ENCODE measurements at places on chromosomes 2 and 18.

GRCh38 chr18:78494204-78495085, 485.2 kb upstream of the SALL3 start:
- peak; percentile 3 for DNase-seq

DNA sequence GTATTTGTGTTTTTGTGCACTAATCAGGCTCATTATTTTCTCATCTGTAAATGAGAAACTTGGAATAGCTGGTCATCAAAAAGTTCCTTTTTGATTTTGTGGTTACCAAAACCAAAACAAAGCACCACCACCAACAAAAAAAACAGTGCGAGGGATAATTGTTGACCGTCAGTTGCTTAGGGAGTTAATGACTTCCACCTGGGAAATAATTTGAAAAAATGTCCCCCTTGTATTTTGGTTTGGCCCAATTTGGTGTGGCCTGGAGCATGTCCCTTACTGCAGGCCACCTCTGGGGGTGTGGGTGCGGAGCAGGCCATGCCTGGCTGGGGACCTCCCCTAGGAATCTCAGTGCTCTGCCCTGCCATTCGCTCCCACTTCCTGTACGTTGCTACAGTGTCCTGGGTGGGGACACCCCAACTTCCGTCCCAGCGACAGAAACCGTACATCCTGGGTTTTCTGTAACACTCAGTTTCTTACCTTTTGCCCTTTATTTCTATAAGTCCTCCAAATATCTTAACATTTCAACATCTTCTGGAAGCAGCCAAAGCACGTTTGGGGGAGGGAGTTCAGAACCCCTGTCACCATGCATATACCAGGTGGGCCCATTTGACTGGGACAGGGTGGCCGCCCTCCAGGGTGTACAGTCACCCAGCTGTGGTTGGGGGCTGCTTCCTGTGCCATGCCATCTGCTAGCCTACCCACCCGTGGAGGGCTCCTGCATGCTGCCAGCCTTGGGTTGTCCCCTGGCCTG, 31.3 kb downstream of the NCK2 start:
- DNase-seq = peak; percentile 64

- no peak for DNase-seq
These were observed 509.7 kb downstream of the ZEB2 start for GRCh38 chr2:144010096-144010836.

DNA sequence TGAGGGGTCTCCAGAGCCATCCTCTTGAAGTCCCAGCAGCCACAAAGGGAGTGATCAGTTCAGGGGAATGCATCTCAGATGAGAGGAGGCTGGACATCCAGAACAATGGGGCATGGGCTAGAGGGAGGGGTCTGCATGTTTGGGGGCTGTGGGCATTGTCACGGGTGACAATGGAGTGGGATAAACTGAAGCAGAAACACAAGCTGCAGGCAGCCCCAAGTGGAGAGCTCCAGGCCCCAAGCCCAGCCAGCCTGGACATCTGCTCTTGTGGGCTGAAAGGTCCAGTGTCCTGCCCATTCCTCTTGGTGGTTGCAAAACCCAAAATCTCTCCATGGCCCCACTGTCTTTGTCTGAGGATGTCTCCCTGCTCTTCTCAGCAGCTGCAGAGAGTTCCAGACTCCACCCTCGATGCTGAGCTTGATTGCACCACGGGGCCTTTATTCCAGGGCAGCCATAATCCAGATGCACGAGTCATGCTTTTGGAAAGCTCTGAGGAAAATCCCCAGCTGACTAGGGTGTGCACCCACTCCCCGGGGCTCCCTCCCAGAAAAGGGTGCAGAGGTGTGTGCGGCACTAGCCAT, 149.4 kb downstream of the TNS1 start:
- no peak for DNase-seq

- no peak for DNase-seq
These were observed 32.4 kb downstream of the MARCO start for GRCh38 chr2:118974103-118974993.

GRCh38 chr2:73284296-73285158, at the start of gene FBXO41:
FBXO41 (minus strand) TSS chr2:73284478; CDS start chr2:73269630, 14,848 bp downstream.
- DNase-seq = peak; percentile 41

- DNase-seq = no peak
These were observed 486.7 kb upstream of the GCFC2 start for GRCh38 chr2:76197428-76197827.

GRCh38 chr18:37987901-37988300, 422.3 kb upstream of the CELF4 start:
- DNase-seq = no peak

- DNase-seq = no peak
These were observed 4.6 kb upstream of the PXDN start for GRCh38 chr2:1748741-1749488.

DNA sequence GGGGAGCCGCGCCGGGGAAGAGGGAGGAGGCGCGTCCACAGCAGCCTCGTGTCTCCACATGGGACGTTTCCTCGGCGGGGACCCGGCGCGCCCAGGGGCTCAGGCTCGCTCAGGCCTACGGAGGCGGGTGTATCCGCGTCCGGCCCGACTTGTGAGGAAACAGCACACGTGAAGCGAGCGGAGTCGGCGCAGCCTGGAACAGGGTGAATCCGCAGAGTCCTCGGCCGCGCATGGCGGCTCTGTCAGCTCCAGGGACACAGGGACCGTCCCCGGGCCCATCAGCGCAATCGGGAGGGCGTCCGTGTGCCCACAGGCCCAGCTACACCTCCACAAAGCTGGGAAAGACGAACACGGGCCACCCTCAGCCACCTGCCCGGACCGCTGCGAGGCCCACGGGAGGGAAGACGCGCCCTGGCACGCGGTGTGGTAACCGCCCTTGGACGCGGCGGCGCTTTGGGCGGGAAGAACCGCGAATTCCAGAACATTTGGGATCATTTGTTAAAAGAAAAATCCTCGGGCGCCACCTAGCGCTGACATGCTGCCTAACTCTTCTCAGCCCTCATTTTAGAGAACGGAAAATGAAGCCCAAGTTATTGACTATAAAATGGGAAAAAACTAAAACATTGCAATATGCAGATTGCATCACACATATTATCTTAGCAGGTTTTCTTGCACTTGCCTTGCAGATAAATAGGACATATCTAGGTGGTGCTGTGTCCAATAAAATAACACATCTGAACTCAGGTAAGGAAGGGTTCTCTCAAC, 40.4 kb downstream of the TMEM18 start:
- peak; percentile 59 for DNase-seq

DNA sequence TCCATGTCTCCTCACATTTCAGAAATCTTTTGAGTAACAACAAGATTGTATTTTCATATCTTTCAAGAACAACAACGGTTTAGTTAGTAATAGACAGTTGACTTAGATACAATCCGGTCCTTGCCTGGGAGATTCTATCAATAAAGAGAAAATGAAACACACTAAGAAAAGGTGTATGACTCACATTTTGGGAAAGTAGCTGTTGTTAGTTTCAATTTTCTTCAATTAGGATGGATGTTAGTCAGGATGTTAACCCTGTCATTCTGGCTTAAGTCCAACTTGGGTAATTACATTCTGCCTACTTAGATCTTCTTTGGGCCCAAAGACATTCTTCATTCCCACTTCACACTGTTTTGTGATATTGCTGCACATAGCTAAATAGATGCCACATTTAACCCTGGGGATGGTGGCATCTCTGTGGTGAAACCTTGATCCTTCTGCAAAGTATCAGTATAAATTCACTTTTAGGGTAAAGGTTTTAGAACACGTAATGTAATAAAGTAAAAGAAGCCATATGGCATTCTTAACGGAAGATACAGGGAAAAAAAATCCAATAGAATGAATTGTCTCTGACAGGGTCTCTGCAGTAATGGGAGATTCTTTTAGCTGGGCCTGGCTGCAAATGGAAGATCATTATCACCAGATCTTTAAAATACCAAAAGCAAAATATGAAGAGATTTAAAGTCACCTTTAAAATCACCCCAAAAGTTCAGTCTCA, 365.5 kb downstream of the FIGN start:
- DNase-seq = peak; percentile 30

GRCh38 chr2:173990970-173991819, 26.0 kb upstream of the SP3 start:
- peak; percentile 8 for DNase-seq

DNA sequence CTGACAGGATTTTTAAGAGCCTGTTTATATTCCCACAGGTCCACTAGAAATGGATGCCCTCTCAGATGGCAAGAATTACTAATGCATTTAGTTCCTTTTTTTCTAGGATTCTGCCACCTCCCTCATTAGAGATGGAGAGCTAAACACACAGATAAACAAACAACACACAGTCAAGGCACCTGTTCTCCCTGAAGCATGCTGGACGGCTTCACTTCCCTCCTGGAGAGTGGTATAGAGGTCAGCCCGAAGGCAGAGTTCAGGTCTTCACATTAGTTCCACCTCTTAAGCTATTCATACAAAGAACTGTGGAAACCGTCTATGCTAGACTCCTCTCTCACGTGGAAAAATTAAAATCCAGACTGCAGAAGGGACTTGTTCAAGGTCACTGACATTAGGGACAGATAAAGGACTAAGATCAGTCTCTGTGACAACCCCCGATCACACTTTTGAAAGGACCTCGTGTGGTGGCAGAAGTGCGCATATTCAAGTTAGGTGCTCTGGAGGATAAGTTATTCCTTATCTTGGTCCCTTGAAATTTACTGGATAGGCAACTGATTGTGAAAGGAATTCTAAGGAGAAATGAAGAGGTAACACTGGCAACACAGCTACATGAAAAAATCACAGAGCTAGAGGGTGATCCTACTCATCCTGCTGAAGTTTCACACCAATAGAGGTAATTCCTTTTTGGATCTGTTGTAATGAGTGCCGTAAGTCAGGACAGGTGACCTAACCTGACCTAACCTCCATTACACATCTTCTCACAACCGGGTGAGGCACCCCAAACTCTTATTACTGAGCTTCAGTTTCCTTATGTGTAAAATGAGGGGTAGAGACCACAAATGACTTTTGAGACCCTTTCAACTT, 75.1 kb downstream of the SPRED2 start:
- no peak for DNase-seq

GRCh38 chr2:172848519-172848918, 112.9 kb downstream of the RAPGEF4 start:
- DNase-seq = peak; percentile 32

DNA sequence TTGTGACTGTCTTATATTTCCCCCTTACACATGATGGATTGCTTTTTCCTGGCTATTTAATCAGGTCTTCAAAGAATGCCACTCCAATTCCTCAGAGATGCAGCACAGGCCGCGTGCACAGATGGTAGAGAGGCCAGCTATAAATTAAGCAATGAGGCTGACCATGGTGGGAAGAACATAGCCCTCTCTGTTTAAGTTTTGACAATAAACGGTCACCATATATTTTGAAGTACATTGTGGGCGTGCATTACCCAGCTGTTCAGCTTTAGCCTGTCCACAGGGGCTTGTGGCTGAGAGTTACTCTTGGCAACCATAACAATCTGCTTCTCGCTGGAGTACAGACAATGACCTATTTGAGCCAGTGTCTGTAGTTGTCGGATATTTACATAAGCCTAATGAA, 730.8 kb downstream of the DCC start:
- DNase-seq = no peak

GRCh38 chr2:235770909-235771820, 277.3 kb downstream of the AGAP1 start:
- DNase-seq = no peak

DNA sequence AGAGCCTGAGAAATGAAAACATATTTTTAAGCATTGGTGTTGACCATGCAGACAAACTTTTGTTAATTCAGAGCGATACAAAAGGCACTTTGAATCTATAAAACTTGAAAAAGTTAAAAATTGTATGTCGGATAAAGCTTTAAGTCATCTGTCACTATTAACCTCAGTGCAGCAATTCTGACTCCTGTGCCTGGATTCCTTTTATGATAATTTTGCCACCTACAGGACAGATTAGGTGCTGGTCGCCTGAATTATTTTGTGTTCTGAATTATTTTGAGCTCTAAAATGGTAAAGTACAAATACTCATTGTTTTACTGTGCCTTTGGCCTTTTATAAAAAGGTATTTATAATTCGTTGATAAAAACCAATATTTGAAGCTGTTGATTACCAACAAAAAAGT, 19.4 kb upstream of the RNF138 start:
- no peak for DNase-seq

GRCh38 chr2:73776381-73776780, 3.5 kb downstream of the DUSP11 start:
- DNase-seq = no peak

- no peak for DNase-seq
These were observed 234.0 kb downstream of the BCL2 start for GRCh38 chr18:63085611-63086010.

GRCh38 chr2:236816197-236817170, 246.9 kb downstream of the ACKR3 start:
- no peak for DNase-seq

GRCh38 chr2:67179526-67179925, 217.6 kb upstream of the ETAA1 start:
- DNase-seq = no peak

DNA sequence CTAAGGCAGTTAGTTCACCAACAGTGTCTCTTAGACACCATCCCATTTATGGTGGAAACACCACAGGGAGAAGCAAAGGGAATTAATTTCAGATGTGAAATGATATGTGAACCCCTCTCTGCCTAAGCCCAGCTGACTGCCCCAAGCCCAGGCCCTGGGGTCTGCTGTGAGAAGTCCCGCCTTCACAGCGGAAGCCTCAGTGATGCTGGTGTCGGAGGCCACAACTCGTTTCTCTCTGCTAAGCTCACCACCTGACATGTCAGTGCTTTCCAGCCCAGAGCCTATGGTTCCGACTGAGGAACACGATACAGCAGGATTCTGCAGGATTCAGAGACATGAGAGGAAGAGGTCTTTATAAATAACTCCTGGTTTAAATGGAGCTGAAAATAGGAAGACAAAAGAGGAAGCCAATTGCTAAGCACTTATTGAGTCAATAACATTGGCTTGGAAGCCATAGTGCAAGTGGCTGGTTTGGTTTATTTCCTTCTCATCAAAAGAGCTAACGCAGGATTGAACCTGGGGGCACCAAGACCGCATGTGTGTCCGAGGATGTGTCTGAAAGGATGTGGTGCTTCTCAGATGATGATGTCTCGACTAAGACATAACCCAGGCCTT, 21.9 kb upstream of the LOXHD1 start:
- DNase-seq = no peak

- no peak for DNase-seq
These were observed 43.5 kb downstream of the CWC22 start for GRCh38 chr2:179963626-179964025.

GRCh38 chr2:44943031-44943692, 1.7 kb downstream of the SIX3 start:
- DNase-seq = no peak

GRCh38 chr2:42999856-43000241, 207.5 kb upstream of the HAAO start:
- no peak for DNase-seq
